ENCODE measurements at places on chromosomes 3 and 15.

DNA sequence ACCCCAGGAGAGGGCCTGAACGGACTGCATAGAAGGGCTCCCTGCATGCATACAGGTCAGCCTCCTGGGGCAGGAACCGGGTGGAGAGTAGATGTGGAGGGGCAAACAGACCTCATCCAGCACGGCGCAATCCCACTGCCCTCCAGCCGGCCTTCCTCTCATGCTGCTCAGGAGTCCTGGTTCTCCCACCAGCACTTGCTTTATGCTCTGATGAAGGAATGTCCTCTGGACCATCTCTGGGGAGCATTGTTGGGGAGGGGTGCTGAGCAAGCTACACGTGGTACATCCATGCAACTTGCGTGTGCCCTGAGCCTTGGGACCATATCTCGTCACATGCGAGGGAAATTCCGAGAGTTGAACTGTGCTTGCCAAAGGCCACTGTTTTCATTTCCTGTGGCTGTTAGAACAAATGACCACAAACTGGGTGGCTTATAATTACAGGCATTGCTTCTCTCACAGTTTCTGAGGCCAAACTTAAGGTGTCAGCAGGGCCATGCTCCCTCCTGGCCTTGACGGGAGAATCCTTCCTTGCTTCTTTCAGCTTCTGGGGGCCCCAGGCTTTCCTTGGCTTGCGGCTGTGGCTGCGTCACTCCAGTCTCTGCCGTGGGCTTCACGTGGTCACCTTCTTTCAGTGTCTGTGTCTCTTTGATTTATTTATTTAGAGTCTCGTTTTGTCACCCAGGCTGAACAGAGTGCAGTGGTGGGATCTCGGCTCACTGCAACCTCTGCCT lies 12.2 kb downstream of the SELENOS start:
- DNase-seq = no peak

- no peak for DNase-seq
These were observed 3.3 kb downstream of the FETUB start for GRCh38 chr3:186643493-186643892.

DNA sequence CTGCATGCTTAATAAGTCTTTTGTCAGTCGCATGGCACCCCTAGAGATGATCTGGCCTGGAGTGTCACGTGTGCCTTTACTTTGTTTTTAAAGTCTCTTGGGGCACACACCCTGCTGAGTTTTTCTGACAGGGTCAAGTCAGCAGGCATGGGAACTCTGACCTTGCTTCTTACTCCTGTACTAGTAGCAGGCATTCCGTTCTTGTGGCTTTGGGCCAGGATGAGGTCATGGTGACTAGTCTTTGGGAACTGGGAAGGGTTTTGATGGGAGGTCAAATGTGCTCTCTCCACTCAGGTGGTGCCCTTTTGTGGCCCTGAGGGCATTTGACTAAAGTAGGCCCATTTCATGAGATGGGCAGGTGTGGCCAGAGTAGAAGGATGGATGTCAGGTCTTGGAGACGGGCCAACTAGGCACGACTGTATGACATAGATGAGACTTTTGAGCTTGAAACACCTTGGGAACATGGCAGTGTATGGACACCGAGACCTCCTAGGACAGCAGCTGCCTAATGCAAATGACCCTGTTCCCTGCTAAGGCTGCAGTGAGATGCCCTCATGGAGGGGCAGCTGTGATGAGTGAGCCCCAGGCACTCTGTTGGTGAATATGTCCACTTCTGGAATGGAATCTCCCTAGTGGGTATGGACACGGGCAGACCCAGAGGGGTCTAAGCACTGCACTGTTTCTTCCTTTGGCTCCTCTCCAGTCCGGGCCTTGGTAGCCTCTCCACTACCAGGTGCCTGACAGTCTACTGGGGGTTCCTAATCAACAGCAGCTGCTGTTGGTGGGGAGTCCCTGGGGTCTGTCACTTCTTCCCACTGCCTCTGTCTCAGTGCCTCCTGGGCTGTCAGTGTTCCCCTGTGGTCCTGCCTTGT lies 16.4 kb downstream of the SRPRB start:
- DNase-seq = no peak

- peak; percentile 9 for DNase-seq
These were observed 9.2 kb downstream of the CADM2 start for GRCh38 chr3:84967767-84968581.

- peak; percentile 76 for DNase-seq
These were observed 291.0 kb downstream of the TBL1XR1 start for GRCh38 chr3:176906046-176906905.

- peak; percentile 35 for DNase-seq
These were observed 72.8 kb downstream of the SLC9A9 start for GRCh38 chr3:143775459-143775858.

- DNase-seq = no peak
These were observed 775 bp downstream of the TTC21A start for GRCh38 chr3:39108200-39108710.

DNA sequence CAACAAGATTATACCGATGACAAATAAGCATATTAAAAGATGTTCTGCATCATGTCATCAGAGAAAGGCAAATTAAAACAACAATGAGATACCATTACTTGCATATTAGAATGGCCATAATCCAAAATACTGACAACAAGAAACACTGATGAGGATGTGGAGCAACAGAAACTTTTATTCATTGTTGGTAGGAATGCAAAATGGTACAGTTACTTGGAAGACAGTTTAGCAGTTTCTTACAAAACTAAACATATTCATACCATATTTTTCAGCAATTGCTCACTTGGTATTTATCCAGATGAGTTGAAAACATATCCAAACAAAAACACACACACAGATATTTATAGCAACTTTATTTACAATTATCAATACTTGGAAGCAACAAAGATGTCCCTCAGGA lies 160.9 kb upstream of the MME start:
- no peak for DNase-seq

GRCh38 chr15:40217166-40217824 lies 21.6 kb upstream of the PAK6 start:
- DNase-seq = peak; percentile 59

GRCh38 chr15:57506422-57506821 lies 85.3 kb upstream of the MYZAP start:
- DNase-seq = no peak

DNA sequence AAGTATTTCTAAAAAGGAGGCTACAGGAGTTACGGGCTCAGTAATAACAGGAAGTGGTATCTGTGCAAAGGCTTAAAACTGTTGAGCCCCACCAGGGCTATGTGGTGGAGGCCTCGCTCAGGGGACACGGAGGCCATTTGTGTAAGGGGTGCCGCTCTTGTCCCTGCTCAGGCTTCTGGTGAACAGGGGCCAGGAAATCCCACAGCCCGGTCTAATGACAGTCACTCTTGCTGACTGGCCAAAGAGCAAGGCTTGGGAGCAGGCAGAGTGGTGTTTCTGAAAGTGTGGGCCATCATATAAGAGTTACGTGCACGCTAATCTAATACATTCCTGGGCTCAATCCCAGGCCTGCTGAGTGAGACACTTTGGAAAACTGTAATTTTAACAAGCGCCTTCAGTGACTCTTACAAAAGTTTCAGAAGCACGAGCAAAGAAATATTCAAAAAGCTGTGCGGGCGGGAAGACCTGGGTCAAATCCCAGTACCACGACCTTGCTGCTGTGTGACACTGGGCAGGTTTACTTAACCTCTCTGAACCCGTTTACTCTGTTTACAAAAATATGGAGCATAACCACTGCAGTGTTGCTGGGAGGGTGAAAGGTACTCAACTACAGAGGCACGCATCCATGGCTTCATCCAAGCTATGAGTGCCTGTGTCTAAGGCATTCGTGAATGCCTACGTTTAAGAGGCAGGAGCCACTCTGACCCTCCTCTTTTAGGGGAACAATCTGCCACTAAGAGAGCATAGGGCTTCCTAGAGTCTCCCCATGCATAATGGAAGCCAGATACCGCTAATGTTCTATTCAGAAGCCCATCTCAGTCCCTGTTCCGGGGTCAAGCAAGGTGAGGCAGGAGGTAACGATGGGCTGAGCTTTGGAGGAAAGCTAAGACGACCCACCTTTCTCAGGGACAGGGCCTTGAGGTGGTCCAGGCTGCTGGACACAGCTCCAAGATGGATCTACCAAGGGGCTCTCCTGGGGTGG lies 2.0 kb downstream of the ATP10A start:
- DNase-seq = no peak

DNA sequence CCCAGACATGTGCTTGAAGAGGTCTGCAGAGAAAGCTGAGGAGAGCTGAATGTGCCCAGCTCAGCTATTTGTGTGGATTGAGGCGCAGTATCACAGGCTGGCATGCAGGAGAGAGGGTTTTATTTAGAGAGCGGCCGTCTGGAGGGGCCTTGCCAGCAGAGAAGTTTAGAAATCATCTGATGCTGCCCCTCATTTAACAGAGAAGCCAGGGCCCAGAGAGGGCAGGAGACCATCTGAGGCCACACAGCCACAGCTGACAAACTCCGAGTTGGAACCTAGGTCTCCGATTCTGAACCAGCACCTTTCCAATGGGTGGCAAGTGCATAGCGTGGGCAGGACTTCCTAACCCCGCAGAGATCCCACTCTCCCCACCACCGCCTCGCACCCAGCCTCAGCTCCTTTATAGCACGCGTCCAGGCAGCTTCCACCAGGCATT lies 101.0 kb downstream of the LSM3 start:
- no peak for DNase-seq
